Anterior cingulate cortex (tissue), 58 donors: ENCODE measurements at places on chromosomes 12 and 14.

- no peak for DNase-seq
Observed at GRCh38 chr14:35155962-35156361, 33.6 kb downstream of the PRORP start.

- no peak for DNase-seq
Observed at GRCh38 chr14:103290056-103290455, 44.0 kb upstream of the EIF5 start.

- no peak for DNase-seq
Observed at GRCh38 chr14:97277711-97278110, 480.5 kb downstream of the VRK1 start.

GRCh38 chr14:101039755-101040138 lies 136.2 kb upstream of the RTL1 start:
- DNase-seq = no peak

DNA sequence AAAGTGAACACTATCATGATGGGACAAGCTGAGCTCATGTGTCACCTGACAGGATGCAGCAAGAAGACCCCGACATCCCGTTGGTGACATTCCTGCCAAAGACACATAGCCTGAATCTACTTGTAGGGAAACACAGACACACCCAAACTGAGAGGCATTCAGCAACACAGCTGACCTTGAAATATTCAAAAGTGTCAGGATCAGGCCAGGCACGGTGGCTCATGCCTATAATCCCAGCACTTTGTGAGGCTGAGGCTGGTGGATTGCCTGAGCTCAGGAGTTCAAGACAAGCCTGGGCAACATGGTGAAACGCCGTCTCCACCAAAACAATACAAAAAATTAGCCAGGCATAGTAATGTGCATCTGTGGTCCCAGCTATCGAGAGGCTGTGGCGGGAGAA lies 232.0 kb upstream of the PLXNC1 start:
- DNase-seq = no peak

DNA sequence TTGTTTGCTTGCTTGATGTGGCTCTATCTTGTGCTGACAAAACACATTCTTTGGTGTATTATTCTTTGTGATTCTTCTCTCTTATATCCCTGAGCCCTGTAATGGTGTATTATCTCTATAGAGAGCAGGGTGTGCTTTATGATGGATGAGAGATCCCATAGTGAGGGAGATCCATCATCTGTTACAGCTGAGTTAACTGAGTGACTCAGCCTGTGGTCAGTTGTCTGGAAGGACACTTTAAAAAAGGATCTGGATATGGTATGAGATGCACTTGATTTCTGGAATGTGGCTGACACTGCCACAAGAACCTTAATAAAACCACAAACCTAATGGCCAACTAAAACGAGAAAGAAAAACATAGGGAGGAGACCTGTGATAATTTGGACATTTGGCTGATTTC lies 461.4 kb upstream of the SYT1 start:
- DNase-seq = no peak

DNA sequence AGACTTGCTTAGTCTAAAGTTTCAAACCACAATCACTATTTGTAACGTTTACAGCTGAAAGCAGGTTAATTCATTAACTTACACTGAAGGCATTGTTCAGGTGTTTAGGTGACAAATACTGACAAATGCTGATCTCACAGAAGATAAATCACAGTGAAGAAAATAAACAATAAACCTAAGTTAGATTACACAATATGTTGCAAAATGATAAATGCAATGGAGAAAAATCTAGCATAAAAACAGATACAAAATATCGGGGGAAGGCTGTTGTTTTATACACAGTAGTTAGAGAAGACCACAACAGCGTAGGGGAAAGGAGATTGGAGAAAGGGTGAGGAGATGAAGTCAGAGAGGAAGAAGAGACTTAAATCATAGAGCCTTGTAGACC lies 3.0 kb downstream of the SCAF11 start:
- DNase-seq = no peak

GRCh38 chr12:91400271-91400670 lies 217.7 kb upstream of the DCN start:
- no peak for DNase-seq

- DNase-seq = no peak
Observed at GRCh38 chr14:61520576-61520975, 174.7 kb upstream of the HIF1A start.

DNA sequence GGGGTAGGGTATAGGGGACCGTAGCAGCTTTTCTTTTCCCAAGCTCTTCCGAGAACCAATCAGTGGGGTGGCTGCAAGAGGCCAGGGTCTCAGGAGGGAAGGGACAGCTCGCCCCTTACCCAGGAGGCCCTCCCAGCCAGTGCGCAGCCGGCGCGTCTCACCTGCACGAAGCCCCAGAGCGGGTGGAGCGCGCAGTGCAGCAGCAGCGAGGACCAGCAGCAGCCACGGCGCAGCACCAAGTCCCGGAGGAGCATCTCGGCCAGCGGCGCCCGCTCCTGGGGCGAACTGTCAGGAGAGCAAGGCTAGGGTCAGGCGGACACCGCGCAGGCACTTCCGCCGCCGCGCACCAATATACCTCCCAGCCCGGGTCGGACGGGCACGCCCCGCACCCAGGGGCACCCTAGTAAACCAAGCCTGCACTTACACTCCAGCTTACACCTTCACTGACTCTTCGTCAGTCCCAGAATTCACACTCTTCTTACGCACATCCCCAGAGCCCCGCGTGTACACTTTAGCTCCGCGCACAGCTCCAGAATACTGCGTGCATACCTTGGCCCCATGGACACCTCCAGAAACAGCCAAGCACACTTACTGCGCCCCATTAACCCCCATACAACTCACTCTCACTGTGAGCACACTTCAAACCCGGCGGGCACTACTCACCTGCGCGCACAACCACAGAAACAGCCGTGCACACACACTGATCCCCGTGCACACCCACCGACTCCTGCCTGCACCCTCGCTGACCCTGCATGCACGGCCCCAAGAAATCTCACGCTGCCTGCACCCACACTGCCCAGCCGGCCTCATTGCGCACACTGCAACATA lies 606 bp downstream of the PRIMA1 start:
- DNase-seq = no peak

- no peak for DNase-seq
Observed at GRCh38 chr14:60654334-60654821, 5.1 kb upstream of the SIX1 start.

DNA sequence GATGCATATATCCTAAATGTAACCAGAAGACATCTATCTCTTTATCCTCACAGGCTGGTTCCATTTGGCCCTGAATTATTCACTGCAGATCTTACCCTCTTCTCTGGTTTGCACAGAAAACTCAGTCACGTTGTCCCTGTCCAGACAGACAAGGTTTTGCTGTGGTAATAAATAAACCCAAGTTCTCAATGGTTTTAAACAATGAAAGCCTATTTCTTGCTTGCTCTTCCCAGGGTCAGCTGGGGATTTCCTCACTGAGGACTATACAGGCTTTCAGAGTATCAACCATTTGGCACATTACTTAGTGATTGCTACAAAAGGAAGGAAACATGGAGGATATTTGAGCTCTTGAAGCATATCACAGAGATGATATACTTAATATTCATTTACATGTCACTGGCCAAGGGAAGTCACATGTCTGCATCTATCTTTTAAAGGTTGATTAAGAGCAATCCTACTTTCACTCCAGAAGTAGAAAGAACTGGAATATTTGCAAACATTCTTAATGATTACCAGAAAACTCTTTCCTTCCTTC lies 24.4 kb upstream of the E2F7 start:
- no peak for DNase-seq

DNA sequence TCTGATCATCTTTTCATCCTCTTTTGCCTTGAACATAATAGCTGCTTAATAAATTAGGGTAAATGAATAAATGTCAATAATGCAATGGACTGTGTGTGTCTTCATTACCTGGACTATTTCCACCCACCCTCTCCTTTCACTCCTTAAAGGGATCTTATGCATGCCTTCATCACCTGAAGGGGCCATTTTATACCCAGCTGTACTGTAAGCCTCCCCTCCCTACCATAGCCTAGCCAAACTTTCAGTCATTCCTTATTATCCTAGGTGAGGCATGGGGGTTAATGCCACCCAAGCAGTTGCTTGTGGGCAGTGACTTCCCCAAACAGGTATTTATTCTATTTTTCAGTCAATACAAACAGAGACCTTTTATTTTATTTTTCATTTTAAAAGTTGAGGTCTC lies 127.8 kb upstream of the PARP11 start:
- DNase-seq = no peak

DNA sequence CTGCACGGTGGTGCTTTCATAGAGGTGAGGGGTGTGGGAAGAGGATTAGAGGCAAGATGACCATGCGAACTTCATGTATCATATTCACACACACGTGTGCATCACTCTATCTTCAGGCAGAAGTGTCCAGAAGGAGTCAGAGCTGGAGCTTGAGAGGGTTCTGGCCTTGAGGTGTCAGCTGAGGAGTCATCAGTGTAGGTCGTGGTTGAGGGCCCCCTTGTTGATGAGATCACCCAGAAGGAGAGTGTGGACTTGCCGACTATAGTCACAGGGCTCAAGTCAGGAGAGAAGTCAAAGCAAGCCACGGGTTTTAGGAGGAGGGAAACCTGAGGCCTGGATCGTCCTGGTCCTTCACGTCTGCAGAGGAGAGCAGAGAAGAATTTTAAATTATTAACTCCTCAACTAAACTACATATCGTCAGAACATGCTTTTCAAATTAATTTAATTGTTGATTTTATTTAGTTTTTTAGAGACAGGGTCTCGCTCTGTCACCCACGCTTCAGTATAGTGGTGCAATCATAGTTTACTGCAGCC lies 25.4 kb downstream of the EML1 start:
- DNase-seq = no peak
